ENCODE measurements at places on chromosomes 4 and X. TPM values are rescaled to one million over a fixed set of nuclear protein-coding genes. Genes with fewer than 3 reads are reported as not detected.

The AREG gene
- 0.19 TPM for total RNA-seq

The EIF4E gene
- total RNA-seq: 122 TPM

The CD38 gene
- total RNA-seq: 179 TPM

The DDIT4L gene
- total RNA-seq: 0.21 TPM

The NEXMIF gene
- 0.06 TPM for total RNA-seq

The IGFBP7 gene
- 0.35 TPM for total RNA-seq

The ADD1 gene
- 251 TPM for total RNA-seq

The SPACA5 gene
- not detected for total RNA-seq

DNA sequence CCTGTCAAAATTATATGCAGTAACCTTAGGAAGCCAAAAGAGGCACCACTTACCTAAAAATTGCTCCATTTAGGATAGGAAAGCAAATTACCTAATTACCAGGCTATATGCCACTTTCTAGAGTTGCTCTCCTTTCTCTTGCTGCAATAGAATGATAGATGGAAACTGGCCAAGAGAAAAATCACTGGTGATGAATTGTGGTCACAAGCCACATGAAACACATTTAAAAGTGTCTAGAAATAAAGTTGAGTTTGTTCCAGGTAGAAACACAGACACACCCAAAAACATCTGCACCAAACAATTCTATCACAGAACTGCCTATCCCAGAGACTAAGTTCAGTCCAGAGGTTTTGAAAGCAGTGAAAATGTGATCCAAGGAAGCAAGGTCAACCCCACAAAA, 337.7 kb downstream of the PCDH19 start:
- no peaks in the 10 kb centered on the region for H3K4me1 ChIP-seq
- H3K4me3 ChIP-seq: no peak overlapping the region
- DNase-seq: no peak
- no peaks in the 10 kb centered on the region for H3K27me3 ChIP-seq
- H3K36me3 ChIP-seq: no peaks in the 10 kb centered on the region
- H3K27ac ChIP-seq: no peak overlapping the region

DNA sequence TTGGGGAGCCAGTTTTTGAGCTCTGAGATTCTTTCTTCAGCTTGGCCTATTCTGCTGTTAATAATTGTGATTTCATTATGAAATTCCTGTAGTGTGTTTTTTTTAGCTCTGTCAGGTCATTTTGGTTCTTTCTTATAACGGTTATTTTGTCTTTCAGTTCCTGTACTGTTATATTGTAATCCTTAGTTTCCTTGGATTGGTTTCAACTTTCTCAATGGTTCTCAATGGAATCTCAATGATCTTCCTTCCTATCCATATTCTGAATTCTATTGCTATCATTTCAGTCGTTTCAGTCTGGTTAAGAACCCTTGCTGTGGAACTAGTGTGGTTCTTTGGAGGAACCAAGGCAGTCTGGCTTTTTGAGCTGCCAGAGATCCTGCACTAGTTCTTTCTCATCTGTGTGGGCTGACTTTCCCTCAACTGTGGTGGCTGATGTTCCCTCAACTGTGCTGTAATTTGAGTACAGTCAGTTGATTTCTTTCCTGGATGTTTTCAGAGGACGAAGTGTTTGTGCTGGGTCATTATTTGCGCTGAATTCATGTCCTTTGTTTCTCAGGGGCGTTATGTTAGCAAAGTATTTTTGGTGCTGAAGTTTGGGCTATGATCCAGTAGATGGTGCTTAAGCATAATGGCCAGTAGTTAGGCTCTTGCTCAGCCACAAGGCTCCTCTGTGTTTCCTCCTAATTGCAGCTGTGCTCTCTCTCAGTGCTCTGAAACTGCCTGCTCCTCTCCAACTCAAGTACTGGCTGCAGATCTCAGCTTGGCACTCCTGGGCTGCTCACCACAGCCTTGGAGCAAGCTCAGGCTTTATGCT, 27.5 kb downstream of the ENPEP start:
- no peak for DNase-seq
- no peak overlapping the region for H3K4me3 ChIP-seq
- H3K4me1 ChIP-seq: no peaks in the 10 kb centered on the region
- H3K27ac ChIP-seq: no peak overlapping the region

DNA sequence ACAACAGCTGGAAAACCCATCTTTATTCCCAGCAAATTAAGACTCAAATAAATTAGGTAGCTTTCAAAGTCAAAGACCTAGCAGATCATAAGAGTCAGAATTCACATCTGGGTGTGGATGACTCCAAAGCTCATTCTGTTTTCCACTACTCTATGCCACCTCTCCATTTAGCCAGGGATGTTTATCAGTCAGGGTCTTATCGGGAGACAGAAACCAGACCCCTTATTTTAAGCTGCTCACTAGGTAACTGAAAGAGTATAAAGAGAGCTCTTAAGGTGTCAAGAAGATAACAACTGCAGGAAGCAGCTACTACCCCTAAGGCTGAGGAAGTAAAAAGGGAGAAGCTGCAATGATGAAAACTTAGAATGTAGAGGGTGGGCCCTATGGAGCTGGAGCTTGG, 333.7 kb upstream of the KLF3 start:
- DNase-seq: no peak
- H3K36me3 ChIP-seq: peaks cover 2% of the 10 kb centered on the region
- H3K27ac ChIP-seq: no peak overlapping the region
- H3K27me3 ChIP-seq: peaks cover 25% of the 10 kb centered on the region
- no peak overlapping the region for H3K4me3 ChIP-seq

DNA sequence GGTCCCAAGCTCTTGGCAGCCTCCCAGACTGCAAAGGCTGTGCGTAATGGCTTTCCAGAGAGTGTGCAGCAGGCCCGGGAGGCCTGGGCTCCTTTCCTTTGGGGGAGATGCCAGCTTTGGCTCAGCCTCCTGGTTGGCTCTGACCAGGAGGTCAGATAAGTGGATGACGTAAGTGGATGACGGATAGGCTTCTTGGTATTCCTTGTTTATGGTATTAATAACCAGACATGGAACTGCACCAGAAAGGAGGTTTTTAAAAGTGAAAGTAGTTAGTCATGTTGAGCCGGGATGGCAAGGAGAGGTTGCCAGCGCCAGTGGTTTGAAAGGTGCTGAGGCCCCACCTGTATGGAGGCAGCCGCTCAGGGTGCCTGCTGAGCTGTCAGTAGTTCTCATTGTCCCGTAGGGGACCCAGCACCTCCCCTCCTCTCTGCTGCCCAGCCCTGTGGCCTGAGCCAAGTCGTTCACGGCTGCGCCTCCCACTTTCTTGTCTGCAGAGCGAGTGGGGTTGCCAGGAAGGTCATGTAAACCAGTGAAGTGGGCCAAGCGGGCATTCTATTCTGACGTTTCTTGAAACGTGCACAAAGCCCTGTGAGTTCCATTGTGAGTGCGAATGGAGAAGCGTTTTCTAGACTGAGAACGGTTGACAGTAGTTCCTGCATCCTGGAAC, 28.7 kb upstream of the STOX2 start:
- H3K36me3 ChIP-seq: no peaks in the 10 kb centered on the region
- H3K4me3 ChIP-seq: no peak overlapping the region
- no peaks in the 10 kb centered on the region for H3K4me1 ChIP-seq
- DNase-seq: no peak

DNA sequence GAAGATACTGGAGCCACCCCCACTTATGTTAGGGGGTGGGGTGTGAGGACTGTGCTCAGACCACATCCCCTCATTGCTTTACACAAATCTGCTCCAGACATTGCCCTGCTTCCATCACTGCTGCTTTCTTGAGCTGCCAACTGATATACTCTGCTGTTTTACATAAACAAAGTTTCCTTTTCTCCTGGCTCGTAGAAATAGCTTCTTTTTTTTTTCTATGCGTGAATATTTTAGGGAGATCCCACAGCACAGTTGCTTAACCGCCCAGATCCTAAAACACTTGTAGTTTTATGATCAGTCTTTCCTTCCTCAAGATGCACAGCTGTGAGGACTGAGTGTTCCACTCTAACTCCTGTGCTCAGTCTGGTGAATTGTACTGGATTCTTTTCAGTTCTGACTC, 768.4 kb downstream of the PCDH18 start:
- H3K27me3 ChIP-seq: no peaks in the 10 kb centered on the region
- H3K36me3 ChIP-seq: no peaks in the 10 kb centered on the region
- no peak overlapping the region for H3K27ac ChIP-seq
- no peaks in the 10 kb centered on the region for H3K4me1 ChIP-seq
- no peak for DNase-seq

- no peak overlapping the region for H3K27ac ChIP-seq
- H3K4me1 ChIP-seq: no peaks in the 10 kb centered on the region
- H3K4me3 ChIP-seq: no peak overlapping the region
- H3K36me3 ChIP-seq: no peaks in the 10 kb centered on the region
- H3K27me3 ChIP-seq: no peaks in the 10 kb centered on the region
Observed at GRCh38 chrX:110699109-110699508, 96.5 kb downstream of the CHRDL1 start.

DNA sequence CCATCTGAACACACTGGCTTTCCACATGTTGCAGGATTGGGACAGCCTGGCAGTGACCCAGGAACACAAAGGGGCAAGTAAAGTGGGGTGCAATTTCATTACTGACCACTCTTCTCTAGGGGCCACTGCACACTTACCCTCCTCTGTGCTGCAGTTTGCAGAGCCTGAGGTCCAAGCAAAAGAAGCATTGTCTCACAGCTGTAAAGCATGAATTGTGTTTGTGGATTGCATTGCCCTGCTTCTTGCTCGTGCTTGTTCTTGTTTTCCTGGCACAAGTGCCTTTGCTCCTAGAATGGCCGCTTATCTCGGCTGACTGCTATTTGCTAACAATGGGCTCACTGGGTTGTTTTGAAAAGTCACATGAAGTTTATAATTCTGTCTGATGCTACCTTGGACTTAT, 209.1 kb upstream of the JADE1 start:
- H3K27ac ChIP-seq: no peak overlapping the region
- H3K4me3 ChIP-seq: no peak overlapping the region
- peaks cover 8% of the 10 kb centered on the region for H3K27me3 ChIP-seq
- no peak for DNase-seq
- no peaks in the 10 kb centered on the region for H3K36me3 ChIP-seq

DNA sequence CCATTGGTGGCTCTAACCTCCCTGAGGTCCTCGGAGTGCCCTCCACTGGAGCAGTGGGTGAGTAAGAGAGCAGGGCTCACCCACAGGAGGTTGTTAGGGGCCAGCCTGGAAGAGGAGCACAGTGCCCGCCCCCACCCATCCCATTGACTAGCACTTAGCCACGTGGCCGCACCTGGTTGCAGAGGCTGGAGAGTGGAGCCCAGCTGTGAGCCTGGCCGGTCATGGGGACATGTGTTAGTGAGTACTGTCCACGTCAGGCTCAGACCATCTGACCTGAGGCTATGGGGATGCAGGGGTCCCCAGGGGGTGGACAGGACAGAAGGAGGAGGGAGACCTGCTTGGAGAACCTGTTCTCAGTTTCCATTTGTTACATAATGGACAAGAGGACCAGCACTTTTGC, 1.4 kb upstream of the MAN2B2 start:
- H3K27me3 ChIP-seq: peaks cover 7% of the 10 kb centered on the region
- DNase-seq: no peak
- no peak overlapping the region for H3K27ac ChIP-seq
- H3K36me3 ChIP-seq: peaks cover 22% of the 10 kb centered on the region
- peaks cover 12% of the 10 kb centered on the region for H3K4me1 ChIP-seq
